Suprapubic skin (tissue), 4 donors: ENCODE measurements at places on chromosomes 6 and 20. TPM values are rescaled to one million over a fixed set of nuclear protein-coding genes. Genes with fewer than 3 reads are reported as not detected.

- no peaks in the 10 kb centered on the region for H3K36me3 ChIP-seq
- no peaks in the 10 kb centered on the region for H3K27me3 ChIP-seq
- no peaks in the 10 kb centered on the region for H3K4me1 ChIP-seq
Observed at GRCh38 chr6:85163156-85164080, 286.5 kb upstream of the NT5E start.

GRCh38 chr20:44467289-44467883 lies 8.3 kb upstream of the TTPAL start:
- H3K4me3 ChIP-seq: no peak overlapping the region
- H3K36me3 ChIP-seq: no peaks in the 10 kb centered on the region
- peak; percentile 92 for DNase-seq
- peaks cover 12% of the 10 kb centered on the region for H3K4me1 ChIP-seq
- H3K27me3 ChIP-seq: no peaks in the 10 kb centered on the region
- peak overlapping the region; percentile 76 for H3K27ac ChIP-seq

The HAO1 gene
- not detected for total RNA-seq

The TINAG gene
- total RNA-seq: not detected

The ANGPT4 gene
- 0.56 TPM for total RNA-seq

The SGK2 gene
- 15.0 TPM for total RNA-seq

- no peaks in the 10 kb centered on the region for H3K27me3 ChIP-seq
- no peak for DNase-seq
- H3K36me3 ChIP-seq: no peaks in the 10 kb centered on the region
- H3K27ac ChIP-seq: no peak overlapping the region
Observed at GRCh38 chr6:149217466-149217888, 100.0 kb upstream of the TAB2 start.

DNA sequence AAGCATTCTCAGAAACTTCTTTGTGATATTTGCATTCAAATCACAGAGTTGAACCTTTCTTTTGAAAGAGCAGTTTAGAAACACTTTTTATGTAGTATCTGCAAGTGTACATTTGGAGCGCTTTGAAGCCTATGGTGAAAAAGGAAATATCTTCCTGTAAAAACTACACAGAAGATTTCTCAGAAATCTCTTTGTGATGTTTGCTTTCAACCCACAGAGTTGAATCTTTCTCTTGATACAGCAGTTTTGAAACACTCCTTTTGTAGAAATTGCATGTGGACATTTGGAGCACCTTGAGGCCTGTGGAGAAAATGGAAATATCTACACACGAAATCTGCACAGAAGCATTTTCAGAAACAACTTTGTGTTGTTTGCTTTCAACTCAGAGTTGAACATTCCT lies 612.3 kb upstream of the ZNF337 start:
- H3K27ac ChIP-seq: no peak overlapping the region
- H3K4me3 ChIP-seq: no peak overlapping the region
- H3K4me1 ChIP-seq: no peaks in the 10 kb centered on the region

GRCh38 chr6:43508481-43509141 lies 1.5 kb downstream of the LRRC73 start:
- no peak for DNase-seq
- peaks cover 49% of the 10 kb centered on the region for H3K36me3 ChIP-seq
- peak overlapping the region; percentile 94 for H3K4me3 ChIP-seq
- peaks cover 31% of the 10 kb centered on the region for H3K4me1 ChIP-seq
- H3K27ac ChIP-seq: no peak overlapping the region

- no peak overlapping the region for H3K4me3 ChIP-seq
- no peak for DNase-seq
- peak overlapping the region; percentile 47 for H3K27ac ChIP-seq
- no peaks in the 10 kb centered on the region for H3K27me3 ChIP-seq
Observed at GRCh38 chr6:79896075-79896449, 51.3 kb downstream of the ELOVL4 start.
